Astrocyte (in vitro differentiated cells and primary cell): ENCODE measurements at places on chromosomes 4 and X.

DNA sequence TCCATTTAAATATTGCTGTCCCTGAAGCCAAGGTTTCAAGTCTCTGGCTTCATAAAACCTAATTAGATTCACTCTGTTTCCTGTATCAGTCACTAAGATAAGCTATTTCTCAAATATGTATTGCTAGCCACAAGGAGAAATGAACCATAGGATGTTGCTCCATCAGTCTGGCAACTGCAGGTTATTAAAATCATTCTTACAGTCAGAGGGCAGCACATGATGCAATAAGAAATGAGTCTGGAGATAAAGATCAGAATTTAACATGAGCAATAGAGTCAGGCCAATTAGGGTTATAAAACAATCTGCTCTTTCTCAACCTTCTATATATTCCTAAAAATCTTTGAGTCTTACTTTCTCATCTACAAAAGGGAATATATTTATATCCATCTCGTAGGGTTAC lies 7.2 kb downstream of the PRKG2 start:
- DNase-seq, result peak; percentile 59

GRCh38 chr4:55517526-55518229 lies 29.0 kb downstream of the CLOCK start:
- no peak for DNase-seq

DNA sequence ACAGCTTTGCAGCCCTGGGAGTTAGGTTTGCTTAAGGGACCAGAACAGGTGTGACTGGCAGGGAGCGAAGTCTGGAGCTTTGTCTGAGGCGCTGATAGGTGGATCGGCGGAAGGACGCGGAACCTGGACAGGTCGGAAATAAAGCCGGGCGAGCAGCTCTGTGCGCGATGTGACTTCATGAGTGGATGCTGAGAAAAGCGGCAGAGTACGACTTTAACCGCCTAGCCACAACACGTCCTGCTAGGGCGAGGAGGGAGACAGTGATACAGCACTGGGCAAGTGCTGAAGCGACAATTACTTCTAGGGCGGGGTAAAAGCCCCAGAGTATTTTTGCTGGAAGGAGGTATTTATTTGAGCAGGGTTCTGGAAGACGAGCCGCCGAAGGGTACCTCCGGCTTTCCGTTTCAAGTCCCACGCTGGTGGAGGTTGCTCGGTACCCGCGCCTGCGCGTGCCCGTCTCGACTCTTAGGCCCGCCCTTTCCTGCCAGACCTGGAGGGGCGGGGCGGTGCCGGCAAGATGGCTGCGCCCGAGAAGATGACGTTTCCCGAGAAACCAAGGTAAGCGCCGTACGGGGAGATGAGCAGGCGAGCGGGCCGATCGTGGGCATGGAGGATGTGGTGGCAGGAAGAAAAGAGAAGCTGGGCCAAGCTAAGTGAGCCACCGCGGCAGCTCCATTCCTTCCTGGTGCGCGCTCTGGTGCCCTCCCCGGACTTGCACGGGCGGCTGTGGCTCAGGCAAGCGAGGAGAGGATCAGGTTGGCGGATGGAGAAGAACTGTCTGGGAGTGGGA lies at the start of gene ZRSR2:
ZRSR2 (plus strand) TSS at position 506 of the 790 bp plus-strand sequence; CDS start at position 518, 12 bp downstream.
- peak; percentile 71 for DNase-seq

GRCh38 chr4:150619042-150619441 lies 37.1 kb downstream of the MAB21L2 start:
- no peak for DNase-seq

GRCh38 chr4:168528131-168528949 lies 31.5 kb downstream of the PALLD start:
- peak; percentile 74 for DNase-seq

DNA sequence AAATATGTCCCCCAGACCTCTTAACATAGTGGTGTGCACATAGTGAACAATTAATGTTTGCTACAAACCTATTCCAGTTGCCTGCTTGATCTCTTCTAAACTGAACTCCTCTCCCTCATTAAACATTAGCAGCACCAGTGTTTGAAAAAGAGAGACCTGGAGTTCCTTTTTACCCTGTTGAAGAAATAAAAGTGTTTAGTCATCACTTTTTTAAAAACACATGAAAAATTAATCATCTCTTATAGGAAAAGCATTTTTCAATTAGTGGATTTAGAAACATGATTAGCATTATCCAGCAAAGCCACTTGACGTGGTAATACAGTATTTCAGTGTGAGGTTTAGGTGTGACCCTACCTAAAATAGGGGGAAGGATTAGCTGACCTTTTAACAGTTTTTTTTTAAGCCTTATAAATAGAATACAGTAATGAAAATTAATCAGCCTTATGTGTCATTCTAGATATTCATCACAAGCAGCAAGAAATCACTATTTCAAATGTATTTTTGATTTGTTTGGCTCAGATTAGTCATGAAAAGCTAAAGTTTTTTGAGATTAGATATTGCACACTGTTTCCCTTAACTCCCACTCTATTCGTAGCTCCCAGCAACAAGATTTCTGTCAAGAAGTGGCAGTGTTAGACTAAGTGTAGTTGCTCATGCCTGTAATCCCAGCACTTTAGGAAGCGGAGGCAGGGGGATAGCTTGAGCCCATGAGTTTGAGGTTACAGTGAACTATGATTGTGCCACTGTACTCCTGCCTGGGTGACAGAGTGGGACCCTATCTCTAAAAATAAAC lies 26.2 kb downstream of the CUL4B start:
- DNase-seq, result no peak

DNA sequence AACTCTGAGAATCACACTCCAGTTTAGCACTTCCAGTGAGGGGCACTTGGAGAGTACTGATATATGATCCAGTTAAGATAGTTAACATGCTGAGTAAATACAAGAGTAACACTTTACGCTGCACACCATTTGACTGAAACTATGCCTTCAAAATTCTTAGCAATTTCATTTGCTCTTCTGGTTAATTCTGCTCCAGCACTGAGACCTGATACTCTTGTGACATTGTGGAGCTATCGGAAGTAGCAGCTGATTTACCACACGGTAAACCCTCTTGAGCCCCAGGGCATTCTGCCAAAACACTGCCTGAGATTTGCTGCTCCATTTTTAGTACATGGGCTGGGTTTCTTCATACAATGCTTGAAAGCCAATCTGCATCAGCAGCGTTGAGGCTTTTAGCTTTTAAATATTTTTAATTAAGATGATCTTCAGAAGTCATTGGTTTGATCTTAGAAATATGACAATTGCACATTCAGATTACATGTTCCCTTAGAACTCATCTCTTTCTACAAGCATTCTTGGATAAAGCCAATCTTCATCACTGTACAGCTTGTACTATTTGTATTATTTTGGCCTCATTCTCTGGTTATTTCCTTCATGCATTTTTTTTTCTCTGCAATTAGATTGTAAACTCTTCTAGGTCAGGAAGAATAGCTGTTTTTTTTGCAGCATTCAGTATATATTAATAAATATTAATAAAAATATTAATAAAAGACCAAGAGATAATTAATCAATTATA lies 67.8 kb upstream of the ETNPPL start:
- DNase-seq, result no peak
